GM06990 (cell line): ENCODE measurements at places on chromosomes 4 and X.

DNA sequence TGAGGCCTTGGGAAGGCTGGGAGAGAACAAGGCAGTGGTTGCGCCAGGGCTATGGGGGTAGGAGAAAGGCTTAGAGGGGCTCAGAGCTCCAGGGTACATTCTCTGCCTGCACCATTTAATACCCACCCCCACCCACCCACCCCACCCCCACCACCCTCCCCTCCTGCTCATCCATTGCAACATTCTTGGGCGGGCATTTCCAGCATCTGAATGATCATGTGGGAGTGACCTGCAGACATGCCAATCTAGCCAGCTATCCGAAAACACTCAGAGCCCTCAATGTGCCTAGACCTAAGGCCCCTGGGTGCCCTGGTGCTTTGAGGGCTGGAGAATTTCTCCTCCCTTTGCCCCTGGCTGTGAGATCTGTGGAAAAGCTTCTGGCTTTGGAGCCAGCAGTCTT, 3.1 kb downstream of the SLC34A2 start:
- no peak for DNase-seq

- no peak for DNase-seq
Observed at GRCh38 chr4:54902271-54902670, 223.1 kb downstream of the KDR start.

DNA sequence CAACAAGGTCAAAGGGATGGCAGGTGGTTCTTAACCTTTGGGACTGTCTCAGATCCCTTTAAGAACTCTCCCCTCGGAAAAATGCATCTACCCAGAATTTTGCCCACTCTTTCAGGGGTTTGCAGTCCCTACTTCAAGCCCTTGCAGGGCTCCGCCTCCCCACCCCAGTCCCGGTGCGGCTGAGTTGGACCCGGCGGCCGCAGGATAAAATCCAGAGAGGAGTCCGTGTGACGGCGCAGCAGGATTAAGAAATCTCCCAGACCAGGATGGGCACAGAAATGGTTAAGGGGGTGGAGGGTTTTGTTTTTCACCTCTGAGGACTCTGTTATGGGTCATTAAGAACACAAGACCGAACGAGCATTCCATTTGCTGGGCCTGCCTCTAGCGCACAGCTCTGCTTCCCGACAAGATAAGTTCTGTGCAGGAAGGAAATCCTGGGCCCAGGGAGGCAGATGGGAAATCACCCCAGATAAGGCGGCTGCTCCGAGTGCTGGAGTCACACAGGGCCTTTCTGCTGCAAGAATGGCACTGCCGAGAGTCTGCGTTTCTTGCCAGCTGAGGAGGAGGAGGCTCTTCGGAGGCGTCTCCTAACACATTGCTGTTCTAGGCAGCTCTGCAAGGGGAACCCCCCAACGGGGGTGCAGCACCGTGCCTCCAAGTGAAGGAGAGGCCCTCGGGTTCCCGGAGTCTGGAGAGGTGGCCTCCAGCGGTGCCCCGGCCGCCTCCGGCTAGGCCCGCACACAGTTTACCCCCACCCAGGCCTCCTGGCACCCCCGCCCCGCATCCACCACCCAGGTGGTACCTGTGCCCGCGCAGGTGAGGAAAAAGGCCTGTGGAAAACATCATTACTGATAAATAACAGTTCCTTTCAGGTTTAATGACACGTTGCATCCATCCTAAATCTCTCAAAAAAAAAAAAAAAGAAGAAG, 277.6 kb downstream of the BCOR start:
- DNase-seq: no peak

DNA sequence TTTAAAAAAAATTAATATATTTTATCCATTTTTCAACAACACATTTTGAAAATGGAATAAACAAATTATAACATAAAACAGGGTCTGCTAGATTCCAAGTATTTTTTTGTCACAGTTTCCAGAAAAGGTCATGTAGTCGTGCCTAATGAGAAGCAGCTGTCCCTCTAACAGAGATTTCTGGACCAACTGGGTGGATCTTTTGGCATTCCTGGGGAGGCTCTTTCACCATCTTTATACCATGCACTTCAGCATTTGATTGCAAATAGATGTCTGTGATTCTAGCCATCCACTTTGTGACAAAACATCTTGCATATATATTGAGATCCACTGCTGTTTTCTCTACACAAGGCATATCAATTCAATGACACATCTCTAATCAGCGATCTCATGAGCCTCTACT, 210.7 kb upstream of the LDB2 start:
- DNase-seq: no peak

- DNase-seq: no peak
Observed at GRCh38 chrX:20046864-20047263, 56.0 kb upstream of the BCLAF3 start.

GRCh38 chr4:48642421-48643374, 137.4 kb downstream of the FRYL start:
- DNase-seq: no peak

GRCh38 chr4:187480146-187481145, 515.1 kb upstream of the ZFP42 start:
- DNase-seq: no peak

GRCh38 chr4:86482306-86483172, 111.6 kb upstream of the PTPN13 start:
- no peak for DNase-seq

- DNase-seq: no peak
Observed at GRCh38 chr4:168584321-168584771, 87.5 kb downstream of the PALLD start.

DNA sequence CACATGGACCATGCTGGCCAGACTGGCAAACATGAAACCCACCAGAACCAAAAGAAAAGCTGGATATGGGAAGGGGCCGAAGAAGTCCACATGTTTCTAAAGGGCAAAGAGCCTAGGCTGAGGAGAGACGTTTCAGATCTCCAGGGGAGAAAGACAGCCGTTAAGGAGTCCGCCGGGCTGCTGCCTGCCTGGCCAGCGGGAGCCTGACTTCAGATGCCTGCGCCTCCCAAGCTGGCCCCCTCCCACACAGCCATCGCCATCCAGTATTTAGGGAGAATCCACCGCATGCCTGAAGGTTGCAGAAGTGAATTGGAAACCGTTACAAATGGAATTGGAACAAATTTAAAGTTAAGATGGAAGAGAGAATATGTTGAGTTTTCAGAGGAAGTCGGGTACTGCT, 2.9 kb downstream of the TBL1X start:
- DNase-seq: no peak

- DNase-seq: peak; percentile 2
Observed at GRCh38 chrX:108298165-108298602, 140.0 kb downstream of the COL4A6 start.

- no peak for DNase-seq
Observed at GRCh38 chr4:108313546-108314339, 145.0 kb upstream of the LEF1 start.

DNA sequence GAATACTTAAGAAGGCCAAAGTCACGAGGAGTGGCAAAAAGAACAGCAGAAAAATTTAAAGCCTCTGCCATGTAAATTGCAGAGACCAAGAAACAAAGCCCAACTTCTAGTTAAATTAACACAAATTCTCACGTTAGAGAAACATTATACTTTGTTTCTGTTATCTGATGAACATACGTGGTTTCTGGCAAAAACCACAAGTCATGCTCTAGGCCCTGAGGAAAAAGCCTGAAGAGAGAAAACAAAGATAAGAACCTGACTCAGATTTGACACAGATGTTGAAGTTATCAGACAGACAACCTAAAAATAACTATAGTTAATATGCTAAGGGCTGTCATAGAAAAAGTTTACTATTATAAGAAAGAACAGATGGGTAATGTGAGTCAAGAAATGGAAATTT, 149.1 kb upstream of the PCDH10 start:
- DNase-seq: no peak

DNA sequence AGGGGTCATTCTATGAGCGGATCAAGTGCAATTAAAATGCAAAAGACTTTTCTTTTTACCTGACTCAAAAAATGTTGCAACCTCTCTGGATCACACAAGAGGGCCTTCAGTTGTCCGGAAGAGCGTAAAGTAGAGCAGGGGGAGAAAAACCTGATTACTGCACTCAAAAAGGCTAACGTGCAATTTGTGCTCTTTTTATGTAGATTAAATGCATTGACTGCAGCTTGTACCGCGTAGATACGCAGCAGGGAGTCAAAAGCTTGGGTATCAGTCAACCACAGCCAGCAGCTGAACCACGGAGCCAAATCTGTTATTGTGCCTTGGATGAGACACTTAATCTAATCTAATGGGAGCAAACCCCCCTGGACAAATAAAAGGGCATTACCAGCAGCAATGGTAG, 107.3 kb upstream of the RAI2 start:
- DNase-seq: no peak

- no peak for DNase-seq
Observed at GRCh38 chr4:41205854-41206460, 8.4 kb downstream of the APBB2 start.

- DNase-seq: no peak
Observed at GRCh38 chrX:84218726-84219125, 30.7 kb upstream of the RPS6KA6 start.

GRCh38 chrX:1464041-1464970, 11.6 kb upstream of the ASMTL start:
- no peak for DNase-seq

GRCh38 chr4:19399001-19399400, 852.7 kb upstream of the SLIT2 start:
- DNase-seq: no peak

- DNase-seq: peak; percentile 25
Observed at GRCh38 chr4:20251796-20252655, at the start of gene SLIT2. SLIT2 (plus strand) TSS chr4:20251905; CDS start chr4:20253816, 1,911 bp downstream.

DNA sequence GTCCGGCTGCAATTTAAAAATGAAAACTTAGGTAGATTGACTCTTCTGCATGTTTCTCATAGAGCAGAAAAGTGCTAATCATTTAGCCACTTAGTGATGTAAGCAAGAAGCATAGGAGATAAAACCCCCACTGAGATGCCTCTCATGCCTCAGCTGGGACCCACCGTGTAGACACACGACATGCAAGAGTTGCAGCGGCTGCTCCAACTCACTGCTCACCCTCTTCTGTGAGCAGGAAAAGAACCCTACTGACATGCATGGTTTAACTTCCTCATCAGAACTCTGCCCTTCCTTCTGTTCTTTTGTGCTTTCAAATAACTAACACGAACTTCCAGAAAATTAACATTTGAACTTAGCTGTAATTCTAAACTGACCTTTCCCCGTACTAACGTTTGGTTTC, 41.0 kb downstream of the MAP7D3 start:
- DNase-seq: no peak

DNA sequence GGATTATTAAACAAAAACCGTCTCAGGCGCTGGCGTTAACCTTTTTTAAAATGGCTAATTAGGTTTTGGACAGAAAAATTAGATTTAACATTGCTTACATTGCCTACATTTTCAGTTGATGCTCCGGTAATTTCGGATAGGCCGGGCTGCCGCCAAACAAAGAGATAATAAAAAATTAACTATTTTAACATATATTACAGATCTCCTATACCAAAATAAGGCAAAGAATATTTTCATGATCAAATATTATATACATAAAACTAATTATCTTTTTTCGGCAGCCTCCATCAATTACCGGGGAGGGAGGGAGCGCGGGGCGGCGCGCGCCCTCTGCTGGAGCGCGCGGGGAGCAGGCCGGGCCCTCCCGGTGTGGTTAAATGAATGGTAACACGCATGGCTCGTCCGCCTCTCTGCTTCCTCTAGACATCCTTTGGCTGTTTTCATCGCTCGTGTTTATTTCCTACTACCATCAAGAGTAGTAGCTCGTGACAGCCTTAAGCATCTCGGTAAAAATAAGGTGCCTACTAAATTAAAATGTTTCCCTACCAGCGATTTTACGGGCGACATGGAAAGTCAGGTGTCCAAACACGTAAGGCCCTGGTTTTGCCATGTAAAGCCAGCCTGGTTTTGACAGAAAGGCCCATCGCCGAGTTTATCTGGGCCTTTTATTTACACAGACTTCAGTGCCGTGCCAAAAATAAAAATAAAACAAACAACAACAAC, 52.4 kb upstream of the TMEM33 start:
- DNase-seq: peak; percentile 60

- no peak for DNase-seq
Observed at GRCh38 chr4:10055871-10056270, 34.6 kb upstream of the SLC2A9 start.

DNA sequence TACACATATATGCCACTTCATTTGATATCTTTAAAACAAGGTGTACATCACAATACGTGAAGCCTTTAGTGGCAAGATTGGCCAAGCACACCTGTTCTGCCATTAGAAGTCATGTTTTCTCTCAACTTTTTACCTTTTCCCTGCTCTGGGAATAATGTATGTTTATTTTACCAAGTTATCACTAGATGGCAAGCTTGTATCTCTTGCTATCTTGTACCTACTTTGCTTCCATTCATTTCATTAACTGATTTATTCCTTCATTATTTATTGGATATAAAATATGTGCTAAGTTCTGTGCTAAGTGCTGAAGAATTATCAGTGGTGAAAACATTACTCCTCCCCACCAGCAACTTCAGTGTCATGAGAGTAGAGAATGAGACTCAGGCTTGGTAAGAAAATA, 245.5 kb downstream of the ANK2 start:
- no peak for DNase-seq

DNA sequence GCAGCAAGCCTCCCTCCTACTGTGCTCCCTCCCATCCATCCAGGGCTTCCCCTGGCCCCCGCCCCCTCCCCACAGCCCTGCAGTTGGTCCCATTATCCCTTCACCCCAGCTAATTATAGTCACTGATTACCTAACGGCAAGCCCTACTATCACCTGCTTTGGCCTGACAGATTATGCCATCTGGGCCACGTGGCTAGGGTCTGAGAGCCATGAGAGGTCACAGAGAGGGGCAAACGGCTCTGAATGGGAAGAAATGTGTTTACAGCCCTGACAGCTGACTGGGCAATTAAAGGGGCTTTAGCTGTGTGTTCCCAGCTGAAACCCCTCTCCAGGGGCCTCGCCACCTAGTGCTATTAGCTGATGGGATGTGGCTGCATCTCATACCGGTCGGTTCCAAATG, 134.4 kb upstream of the CPEB2 start:
- no peak for DNase-seq

- no peak for DNase-seq
Observed at GRCh38 chr4:121666091-121666679, 30.6 kb downstream of the ANXA5 start.

DNA sequence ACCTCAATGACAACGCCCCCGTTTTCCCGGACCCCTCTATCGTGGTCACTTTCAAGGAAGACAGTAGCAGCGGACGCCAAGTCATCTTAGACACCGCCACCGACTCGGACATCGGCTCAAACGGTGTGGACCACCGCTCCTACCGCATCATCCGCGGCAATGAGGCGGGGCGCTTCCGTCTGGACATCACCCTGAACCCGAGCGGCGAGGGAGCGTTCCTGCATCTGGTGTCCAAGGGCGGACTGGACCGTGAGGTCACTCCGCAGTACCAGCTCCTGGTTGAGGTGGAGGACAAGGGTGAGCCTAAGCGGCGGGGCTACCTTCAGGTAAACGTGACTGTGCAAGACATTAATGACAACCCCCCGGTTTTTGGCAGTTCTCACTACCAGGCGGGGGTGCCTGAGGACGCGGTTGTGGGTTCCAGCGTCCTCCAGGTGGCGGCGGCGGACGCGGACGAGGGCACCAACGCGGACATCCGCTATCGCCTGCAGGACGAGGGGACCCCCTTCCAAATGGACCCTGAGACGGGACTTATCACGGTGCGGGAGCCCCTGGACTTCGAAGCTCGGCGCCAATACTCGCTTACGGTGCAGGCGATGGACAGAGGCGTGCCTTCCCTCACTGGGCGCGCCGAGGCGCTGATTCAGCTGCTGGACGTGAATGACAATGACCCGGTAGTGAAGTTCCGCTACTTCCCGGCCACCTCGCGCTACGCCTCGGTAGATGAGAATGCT, 2.2 kb downstream of the FAT4 start:
- no peak for DNase-seq
